ENCODE measurements at places on chromosomes 1 and 21.

DNA sequence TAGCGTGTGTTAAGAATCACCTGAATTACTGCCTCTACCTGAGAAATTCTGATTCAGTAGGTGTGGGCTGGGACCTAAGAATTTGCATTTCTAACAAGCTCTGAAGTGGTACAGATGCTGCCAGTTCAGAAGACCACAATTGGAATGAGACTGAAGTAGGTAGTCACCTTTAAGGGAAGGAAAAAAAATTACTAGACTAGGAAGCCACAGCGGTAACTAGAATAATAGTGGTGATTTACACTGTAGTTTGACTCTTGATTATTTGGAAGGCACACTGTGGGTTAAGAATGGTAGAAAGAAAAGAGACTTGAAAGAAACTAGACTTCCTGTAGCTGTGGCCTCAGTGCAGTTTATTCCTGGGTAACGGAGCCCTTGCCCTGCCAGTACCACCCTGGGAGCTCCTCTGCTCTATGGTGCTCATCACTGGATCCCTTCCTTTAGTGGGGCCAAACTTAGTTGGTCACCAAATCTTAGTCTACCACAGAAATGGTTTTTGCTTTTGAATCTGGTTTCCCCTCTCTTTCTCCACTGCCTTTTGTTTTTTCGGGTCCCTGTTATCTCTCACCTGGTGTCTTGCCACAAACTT, 43.6 kb downstream of the ARID1A start:
- no peaks in the 10 kb centered on the region for H3K27me3 ChIP-seq
- H3K27ac ChIP-seq = no peak overlapping the region
- no peak for DNase-seq
- peaks cover 12% of the 10 kb centered on the region for H3K36me3 ChIP-seq
- H3K4me3 ChIP-seq = no peak overlapping the region
- H3K4me1 ChIP-seq = peaks cover 13% of the 10 kb centered on the region

DNA sequence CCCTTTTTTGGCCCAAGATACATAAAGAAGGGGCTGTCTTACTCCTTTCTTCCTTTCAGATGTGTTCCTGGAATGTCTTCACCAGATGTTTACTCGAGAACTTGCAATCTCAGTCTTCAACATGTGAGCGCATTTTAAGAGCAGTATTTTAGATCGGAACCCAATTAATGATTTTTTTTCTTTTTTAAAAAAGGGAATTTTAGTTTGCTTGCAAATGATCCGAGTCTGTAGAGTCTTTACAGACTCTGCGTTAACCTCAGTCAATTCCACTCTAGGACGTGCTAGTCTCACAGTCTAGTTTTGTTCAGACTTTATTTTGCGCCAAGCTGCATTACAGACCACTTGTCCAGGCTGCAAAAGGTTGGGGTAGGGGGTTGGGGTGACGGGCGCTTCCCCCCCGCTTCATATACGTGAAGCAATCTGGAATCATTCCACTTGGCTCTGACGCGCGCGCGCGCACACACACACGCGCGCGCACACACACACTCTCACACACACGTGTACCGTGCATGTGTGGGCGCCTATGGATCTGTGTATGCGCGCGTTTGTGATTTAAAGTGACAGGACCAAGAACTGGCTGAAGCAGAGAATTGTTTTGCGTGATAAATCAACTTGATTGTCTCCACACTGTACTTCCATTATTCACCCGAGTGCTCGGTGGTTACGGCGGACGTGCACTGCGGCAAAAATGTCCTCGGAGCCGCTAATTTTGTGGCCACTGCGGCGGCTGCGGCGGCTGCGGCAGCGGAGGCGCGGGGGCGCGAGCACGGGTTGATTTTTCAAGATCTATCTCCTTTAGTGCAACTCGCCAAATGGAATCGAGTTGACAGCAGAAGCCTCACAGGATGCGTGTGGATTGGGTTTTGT, 25.6 kb upstream of the NFIA start:
- H3K36me3 ChIP-seq = no peaks in the 10 kb centered on the region
- H3K27ac ChIP-seq = peak overlapping the region; percentile 45
- peaks cover 8% of the 10 kb centered on the region for H3K4me1 ChIP-seq
- peak; percentile 74 for DNase-seq
- peak overlapping the region; percentile 75 for H3K4me3 ChIP-seq

DNA sequence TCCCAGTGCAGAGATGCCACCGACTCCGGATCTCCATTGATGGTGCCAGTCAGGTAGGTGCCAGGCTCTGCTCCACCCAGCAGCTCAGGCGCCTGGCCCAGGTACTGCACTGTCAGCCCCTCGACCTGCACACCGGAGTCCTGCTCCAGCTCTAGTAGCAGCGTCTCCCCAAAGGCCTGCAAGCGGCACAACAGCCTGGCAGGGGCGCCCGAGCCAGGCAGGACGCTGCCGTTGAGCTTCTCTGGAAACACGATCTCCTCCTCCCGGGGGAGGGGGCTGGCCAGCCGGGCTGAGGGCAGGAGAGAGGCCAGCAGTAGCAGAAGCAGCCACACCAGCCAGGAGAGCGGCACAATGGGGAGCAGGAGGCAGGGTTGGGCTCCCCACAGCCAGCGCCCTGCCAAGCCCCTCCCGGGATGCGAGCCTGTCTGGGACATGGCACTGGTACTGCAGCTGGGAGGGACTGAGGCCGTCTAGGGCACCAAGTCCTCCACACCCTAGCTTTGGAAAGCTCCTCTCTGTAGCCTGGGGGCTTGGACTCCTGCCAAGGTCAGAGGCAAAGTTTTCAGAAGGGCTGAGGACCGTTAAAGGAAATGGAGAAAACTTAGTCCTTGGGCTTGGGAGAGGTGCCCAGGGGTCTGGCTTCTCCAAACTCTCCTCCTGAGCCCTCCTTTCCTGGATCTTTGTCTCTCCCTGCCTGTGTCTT, 509 bp downstream of the ADAMTS4 start:
- H3K4me1 ChIP-seq = peaks cover 59% of the 10 kb centered on the region
- no peaks in the 10 kb centered on the region for H3K27me3 ChIP-seq
- H3K27ac ChIP-seq = peak overlapping the region; percentile 98
- peak overlapping the region; percentile 51 for H3K4me3 ChIP-seq
- H3K36me3 ChIP-seq = peaks cover 2% of the 10 kb centered on the region

- H3K27ac ChIP-seq = no peak overlapping the region
- no peak for DNase-seq
- H3K4me3 ChIP-seq = no peak overlapping the region
- H3K4me1 ChIP-seq = no peaks in the 10 kb centered on the region
- no peaks in the 10 kb centered on the region for H3K36me3 ChIP-seq
- no peaks in the 10 kb centered on the region for H3K27me3 ChIP-seq
Observed at GRCh38 chr1:156516821-156517220, 16.2 kb upstream of the MEF2D start.

DNA sequence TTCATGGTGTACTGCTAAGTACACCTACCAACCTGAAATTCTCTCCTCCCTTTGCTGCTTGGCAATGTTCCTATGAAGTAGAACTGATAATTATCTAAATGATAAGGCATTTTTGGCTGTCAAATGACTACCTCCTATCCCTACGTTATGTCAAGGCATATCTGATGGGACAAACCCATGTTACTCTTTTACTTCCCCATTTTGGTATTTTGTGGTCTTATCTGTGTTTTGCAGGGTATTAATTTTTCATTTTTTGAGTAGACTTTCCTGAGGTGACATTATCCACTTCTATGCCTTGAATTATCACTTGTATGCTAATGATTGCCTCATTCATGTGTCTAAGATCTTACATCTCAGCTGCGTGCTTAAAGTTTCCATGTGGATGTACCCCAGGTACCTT, 499.6 kb upstream of the B3GALT2 start:
- DNase-seq = no peak
- no peaks in the 10 kb centered on the region for H3K4me1 ChIP-seq
- no peak overlapping the region for H3K4me3 ChIP-seq
- no peaks in the 10 kb centered on the region for H3K36me3 ChIP-seq

- no peaks in the 10 kb centered on the region for H3K36me3 ChIP-seq
- DNase-seq = no peak
- no peak overlapping the region for H3K27ac ChIP-seq
- no peaks in the 10 kb centered on the region for H3K4me1 ChIP-seq
- H3K27me3 ChIP-seq = peaks cover 50% of the 10 kb centered on the region
Observed at GRCh38 chr21:34736116-34736874, 67.5 kb downstream of the CLIC6 start.

GRCh38 chr21:14547834-14548513, 1.9 kb upstream of the SAMSN1 start:
- H3K36me3 ChIP-seq = no peaks in the 10 kb centered on the region
- DNase-seq = no peak
- no peak overlapping the region for H3K4me3 ChIP-seq
- no peak overlapping the region for H3K27ac ChIP-seq

- no peak overlapping the region for H3K27ac ChIP-seq
- H3K4me1 ChIP-seq = no peaks in the 10 kb centered on the region
- no peaks in the 10 kb centered on the region for H3K27me3 ChIP-seq
- H3K36me3 ChIP-seq = no peaks in the 10 kb centered on the region
- no peak overlapping the region for H3K4me3 ChIP-seq
- no peak for DNase-seq
Observed at GRCh38 chr1:2376261-2376741, 15.1 kb downstream of the MORN1 start.

Data from endothelial cell of umbilical vein (primary cell).